ENCODE measurements at places on chromosomes 3 and 15.

- no peak for DNase-seq
Observed at GRCh38 chr15:65248511-65249255, 37.4 kb upstream of the CILP start.

- no peak for DNase-seq
Observed at GRCh38 chr15:58736018-58736643, 13.4 kb downstream of the ADAM10 start.

- no peak for DNase-seq
Observed at GRCh38 chr3:124428372-124429128, 301.7 kb upstream of the UMPS start.

- no peak for DNase-seq
Observed at GRCh38 chr3:47678446-47679338, 100.0 kb upstream of the CSPG5 start.

- DNase-seq: no peak
Observed at GRCh38 chr15:52199271-52199670, 8.1 kb upstream of the GNB5 start.

DNA sequence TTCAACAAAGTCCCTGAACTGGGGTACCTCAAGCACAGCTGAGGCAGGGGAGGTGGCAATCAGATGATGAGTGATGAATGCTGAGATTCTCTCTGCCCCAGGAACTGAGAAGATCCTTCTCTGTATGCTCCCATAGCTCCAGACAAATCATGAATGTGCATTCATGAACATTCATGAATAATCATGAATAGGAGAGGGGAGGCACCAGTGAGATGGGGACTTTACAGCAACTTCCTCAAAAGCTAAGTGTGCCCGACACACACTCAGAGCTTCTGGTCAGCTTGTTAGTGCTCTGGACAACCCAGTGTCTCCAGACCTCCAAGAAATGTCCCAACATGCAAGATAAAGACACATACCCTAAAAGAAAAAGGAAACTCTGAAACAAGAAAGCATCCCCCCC, 24.3 kb downstream of the LRRC2 start:
- DNase-seq: no peak
